H9 (cell line): ENCODE measurements at places on chromosomes 5 and 9.

- DNase-seq: no peak
Measured at GRCh38 chr5:28415791-28416443, 1377.5 kb upstream of the CDH9 start.

- peak; percentile 69 for DNase-seq
Measured at GRCh38 chr5:149618581-149619248, 37.4 kb downstream of the ARHGEF37 start.

GRCh38 chr5:37005252-37005651 lies 128.7 kb downstream of the NIPBL start:
- no peak for DNase-seq

DNA sequence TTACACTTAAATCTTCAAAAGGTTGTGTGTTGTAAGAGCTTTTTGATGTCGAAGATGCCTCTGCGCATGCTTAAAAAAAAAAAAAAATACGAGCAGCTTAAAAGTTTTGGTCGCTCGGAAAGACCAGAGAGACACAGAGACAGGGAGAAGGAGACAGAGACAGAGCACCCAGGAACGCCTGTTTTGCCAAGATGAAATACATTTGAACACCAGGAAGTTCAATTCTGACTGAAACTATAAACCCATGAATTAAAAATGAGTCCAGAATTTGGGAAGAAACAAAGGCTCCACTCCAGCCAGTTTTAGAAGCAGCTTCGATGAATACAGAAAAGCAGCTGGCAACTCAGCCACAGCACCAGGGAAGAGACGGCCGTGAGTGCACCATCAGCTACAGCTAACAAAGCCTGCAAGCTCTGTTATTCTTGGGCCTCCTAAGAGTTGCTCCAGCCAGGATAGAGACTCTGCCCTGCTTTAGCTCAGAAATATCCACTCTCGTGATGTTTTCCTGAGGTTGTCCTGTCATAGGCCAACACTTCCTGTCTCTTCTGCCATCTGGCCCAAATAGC lies 2.5 kb upstream of the ZNF474 start:
- no peak for DNase-seq

DNA sequence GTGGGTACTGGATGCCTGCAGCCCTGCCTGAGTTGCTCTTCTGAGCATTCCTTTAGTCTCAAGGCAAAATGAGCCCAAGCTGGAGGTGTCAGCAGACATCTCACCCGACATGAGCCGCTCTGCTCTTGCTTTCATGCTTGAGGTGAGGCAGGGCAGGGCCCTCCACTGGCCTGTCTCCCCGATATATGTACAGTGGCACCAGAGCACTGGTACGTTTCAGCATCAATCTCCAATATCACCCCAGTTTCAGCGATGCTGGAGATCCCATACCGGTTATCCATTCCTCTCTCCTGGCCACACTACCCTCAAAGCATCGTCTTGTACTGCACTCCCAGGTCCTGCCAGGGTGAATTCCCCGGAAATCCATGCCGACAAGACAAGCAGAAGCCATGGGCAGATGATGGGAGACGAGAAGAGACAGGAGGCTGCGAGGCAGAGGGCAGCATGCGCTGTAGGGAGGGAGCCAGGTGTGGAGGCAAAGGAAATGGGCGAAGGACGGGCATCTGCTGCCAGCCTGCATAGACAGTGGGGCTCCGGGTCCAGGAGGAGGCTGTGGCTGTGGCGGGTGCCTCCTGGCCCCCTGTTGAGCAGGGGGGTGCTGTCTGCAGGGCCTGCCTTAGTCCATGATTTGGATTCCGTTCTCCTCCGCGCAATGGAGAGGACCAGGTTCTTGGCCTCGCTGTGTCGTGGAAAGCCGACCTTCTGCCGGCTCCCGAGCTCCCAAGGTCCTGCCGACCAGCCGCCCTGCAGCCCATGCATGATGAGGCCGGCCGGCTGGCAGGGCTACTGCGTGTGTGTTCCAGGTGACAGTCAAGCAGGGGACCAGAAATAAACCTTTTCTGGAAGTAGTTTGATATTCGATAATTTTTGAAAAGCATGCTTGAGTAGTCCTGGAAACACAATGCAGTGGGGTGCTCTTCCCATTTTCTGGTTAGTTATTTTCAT lies 152.2 kb upstream of the IRX2 start:
- DNase-seq: peak; percentile 15

GRCh38 chr5:73867345-73868335 lies 241.6 kb downstream of the ARHGEF28 start:
- no peak for DNase-seq

GRCh38 chr9:16720386-16720785 lies 150.1 kb downstream of the BNC2 start:
- DNase-seq: no peak

GRCh38 chr9:4365055-4365454 lies 65.2 kb upstream of the GLIS3 start:
- no peak for DNase-seq

DNA sequence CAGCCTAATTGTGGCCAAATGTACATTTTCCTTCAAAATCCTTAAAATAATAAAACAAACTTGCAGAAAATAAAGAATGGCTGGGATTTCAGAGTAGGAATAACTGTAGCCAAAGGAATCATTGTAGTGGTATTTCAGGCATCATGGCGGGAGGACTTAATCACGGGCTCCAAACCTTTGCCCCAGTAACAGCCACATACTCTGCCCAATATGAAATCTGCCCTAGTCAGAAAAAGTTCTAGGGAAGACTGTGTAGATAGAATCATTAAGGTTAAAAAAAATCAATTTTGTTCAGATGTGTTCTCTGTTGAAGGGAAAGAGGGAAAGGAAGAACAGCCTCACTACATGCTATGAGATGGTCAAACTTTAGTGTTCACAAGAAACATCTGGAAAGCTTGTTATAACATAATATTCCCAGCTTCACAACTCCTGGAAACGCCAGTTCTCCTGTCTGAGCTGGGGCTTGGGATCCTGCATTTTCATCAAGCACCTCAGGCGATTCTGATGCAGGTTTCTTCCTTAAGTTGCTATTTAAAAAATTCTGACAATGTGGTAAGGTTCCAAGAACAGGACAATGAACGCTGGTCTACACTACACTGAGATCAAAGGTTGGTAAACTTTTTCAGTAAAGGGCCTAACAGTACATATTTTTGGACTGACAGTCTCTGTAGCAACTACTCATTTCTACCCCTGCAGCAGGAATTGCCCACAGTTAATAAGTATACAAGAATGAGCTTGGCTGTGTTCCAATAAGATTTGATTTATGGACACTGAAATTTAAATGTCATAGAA lies 87.9 kb downstream of the CEMIP2 start:
- no peak for DNase-seq

DNA sequence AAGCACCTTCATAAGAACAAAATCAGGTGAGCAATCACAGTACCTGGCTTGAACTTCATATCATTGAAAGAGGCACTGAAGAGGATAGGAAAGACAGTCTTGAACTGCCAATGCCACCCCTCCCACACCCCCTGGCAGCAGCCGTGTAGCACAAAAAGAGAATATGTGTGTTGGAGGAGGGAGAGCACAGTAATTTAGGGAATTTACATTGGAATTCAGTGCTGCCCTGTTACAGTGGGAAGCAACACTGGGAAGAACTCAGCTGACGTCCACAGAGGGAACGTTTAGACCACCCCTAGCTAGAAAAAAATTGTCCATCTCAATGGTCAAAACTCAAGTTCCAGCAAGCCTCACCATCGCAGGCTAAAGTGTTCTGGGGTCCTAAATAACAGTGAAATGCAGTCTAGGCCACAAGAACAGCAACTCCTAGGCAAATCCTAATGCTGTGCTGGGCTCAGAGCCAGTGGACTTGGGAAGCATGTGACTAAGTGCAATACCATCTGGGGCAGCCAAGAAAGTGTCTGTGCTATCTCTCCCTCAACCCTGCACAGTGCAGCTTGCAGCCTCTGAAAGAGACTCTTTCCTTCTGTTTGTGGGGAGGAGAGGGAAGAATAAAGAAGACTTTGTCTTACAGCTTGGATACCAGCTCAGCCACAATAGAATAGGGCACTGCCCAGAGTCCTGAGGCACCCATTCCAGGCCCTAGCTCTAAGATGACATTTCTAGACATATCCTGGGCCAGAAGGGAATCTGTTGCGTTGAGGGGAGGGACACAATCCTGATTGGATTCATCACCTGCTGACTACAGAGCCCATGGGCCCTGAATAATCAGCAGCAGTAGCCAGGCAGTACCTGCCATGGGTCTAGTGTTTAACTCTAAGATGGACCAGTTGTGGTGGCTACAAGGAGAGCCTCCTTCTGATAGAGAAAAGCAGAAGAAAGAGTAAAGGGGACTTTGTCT lies 62.1 kb upstream of the VLDLR start:
- no peak for DNase-seq

GRCh38 chr5:95283761-95284571 lies 928 bp downstream of the MCTP1 start:
- peak; percentile 79 for DNase-seq

GRCh38 chr5:83096660-83097339 lies 19.5 kb downstream of the XRCC4 start:
- no peak for DNase-seq

GRCh38 chr9:137162505-137163364 lies 7.1 kb downstream of the LRRC26 start:
- DNase-seq: peak; percentile 70
